Kasumi-1 (cell line): ENCODE measurements at places on chromosomes 12 and 14.

DNA sequence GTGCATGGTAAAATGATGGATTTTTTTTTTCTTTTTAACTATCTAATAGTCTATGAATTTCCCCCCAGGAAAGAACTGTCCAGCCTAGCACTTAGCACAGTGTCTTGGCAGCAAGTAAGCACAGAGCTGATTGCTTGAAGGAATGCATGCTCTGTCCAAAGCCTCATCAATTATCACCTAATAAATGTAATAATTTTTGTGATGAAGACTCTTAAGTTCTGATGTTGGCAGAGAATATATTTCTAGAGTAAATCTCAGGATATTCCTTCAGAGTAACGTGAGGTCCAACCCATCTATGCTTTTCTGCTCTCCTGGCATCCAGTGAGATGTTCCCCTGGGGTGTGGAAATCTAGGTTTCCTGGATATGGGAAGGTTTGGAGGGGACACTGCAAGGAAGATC, 152.4 kb downstream of the TMX1 start:
- no peak for DNase-seq

GRCh38 chr12:26680727-26681455, 152.1 kb downstream of the ITPR2 start:
- DNase-seq, result no peak

- no peak for DNase-seq
These were observed 162.6 kb upstream of the PLEKHG7 start for GRCh38 chr12:92539976-92540781.

GRCh38 chr14:84129007-84129406, 1400.9 kb upstream of the FLRT2 start:
- DNase-seq, result peak; percentile 96

GRCh38 chr14:104405360-104406226, 174.0 kb upstream of the C14orf180 start:
- DNase-seq, result no peak

- no peak for DNase-seq
These were observed 217.9 kb downstream of the KIF21A start for GRCh38 chr12:39224971-39225370.

- peak; percentile 45 for DNase-seq
These were observed 29.5 kb upstream of the OSBPL8 start for GRCh38 chr12:76588881-76589565.

DNA sequence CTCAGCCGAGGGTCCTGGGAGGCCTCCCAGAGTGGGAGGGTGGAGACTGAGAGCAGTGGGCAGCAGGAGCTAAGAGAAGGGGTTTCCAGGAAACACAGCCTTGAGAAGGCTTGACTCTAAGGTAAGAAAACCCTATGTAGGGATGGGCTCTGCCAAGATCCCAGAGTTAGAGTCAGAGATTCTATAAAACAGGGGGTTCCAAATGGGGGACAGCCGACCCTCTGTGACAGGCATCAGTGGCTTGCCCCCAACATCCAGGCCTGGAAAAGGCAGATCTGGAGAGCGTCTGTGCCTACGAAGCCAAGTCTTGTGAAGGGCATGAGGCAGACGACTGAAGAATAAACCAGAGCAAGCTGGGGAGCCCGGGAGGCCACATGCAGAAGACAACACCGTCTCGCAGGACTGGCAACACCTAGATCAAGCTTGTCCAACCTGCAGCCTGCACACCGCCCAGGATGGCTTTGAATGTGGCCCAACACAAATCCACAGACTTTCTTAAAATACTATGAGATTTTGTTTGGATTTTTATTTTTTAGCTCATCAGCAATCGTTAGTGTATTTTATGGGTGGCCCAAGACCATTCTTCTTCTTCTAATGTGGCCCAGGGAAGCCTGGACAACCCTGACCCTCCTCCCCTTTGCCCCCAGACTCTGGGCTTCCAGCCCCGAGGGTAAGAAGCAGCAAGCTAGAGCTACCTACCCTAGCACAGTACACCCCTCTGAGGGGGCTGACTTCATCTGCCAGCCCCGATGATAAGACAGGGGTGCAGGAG, 42.1 kb downstream of the PRMT8 start:
- DNase-seq, result no peak

GRCh38 chr14:72457641-72458040, 436.3 kb downstream of the DPF3 start:
- DNase-seq, result no peak

DNA sequence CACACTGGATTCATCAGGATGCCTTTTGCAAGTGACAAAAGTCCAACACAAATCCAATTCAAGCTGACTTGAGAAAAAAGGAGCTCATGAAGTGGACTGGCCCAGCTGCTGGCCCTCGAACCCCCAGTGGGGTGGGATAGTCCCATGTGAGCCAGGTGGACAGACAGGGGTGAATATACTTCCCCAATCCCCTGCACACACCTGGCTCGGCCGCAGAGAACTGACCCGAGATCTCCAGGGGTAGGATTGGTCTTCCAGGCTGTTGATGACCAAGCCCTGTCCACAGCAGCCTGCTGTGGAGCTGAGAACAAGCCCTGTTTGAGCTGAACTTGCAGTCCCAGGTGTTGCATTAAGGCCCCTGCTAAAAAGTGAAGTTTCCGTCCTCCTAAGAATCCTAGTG, 56.2 kb downstream of the TPCN1 start:
- no peak for DNase-seq

GRCh38 chr14:90495357-90496276, 98.8 kb downstream of the CALM1 start:
- DNase-seq, result peak; percentile 73

GRCh38 chr12:127310548-127310947, 956.4 kb upstream of the TMEM132C start:
- no peak for DNase-seq

GRCh38 chr12:74051848-74052247, 485.8 kb upstream of the ATXN7L3B start:
- no peak for DNase-seq

DNA sequence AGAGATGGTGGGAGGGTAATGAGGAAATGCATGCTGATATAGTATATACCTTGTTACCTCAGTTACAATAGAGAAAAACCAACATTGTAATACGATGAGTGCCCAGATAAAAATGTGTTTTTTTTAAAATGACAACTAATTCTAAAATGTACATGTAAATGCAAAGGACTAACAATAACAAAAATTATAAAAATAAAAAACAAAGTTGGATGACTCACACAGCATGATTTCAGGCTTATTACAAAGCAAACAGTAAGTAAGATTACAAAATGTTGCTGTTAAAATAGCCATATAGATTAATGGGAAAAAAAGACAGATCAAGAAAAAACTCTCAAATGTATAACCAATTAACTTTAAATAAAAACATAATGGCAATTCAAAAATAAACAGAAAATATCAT, 1099.4 kb downstream of the FSCB start:
- no peak for DNase-seq

- DNase-seq, result no peak
These were observed 156.9 kb downstream of the SRGAP1 start for GRCh38 chr12:64001439-64001838.

DNA sequence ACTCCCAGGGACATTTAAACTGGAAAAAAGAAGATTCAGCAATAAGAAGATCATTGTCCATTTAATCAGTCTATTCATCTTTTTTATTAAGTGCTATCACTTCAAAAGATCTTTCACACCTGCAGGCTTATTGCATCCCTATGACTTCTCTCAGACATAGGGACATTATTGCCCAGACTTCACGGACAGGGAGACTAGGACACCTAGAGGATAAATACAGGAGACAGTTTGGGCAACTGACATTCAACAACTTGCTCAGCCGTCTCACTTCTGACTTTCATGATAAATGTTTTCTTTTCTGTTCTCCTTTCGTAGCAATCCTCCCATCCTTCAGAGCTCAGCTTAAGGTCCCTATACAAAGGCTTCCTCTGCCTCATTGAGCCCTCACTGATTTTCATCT, 84.3 kb downstream of the TMEM30B start:
- DNase-seq, result no peak

GRCh38 chr12:65313719-65314317, 35.3 kb downstream of the MSRB3 start:
- DNase-seq, result peak; percentile 41

DNA sequence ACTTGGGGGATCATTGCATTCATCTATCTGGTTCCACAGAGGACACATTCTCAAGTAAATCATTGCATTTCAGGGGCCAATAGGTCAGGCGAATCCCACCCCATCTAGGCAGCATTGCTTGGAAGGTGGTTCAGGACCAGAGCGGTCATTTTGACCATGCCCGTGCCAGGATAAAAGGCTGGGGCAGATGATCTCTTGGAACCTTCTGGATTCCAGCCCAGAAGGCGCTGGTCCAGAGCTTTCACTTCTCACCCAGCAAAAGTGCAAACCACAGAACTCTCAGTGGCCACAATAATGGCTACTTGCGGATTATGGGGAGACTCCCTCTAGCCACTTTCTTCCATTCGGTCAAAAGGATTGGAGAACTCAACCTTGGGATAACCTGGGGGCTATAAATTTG, 595 bp upstream of the KRT85 start:
- DNase-seq, result no peak

DNA sequence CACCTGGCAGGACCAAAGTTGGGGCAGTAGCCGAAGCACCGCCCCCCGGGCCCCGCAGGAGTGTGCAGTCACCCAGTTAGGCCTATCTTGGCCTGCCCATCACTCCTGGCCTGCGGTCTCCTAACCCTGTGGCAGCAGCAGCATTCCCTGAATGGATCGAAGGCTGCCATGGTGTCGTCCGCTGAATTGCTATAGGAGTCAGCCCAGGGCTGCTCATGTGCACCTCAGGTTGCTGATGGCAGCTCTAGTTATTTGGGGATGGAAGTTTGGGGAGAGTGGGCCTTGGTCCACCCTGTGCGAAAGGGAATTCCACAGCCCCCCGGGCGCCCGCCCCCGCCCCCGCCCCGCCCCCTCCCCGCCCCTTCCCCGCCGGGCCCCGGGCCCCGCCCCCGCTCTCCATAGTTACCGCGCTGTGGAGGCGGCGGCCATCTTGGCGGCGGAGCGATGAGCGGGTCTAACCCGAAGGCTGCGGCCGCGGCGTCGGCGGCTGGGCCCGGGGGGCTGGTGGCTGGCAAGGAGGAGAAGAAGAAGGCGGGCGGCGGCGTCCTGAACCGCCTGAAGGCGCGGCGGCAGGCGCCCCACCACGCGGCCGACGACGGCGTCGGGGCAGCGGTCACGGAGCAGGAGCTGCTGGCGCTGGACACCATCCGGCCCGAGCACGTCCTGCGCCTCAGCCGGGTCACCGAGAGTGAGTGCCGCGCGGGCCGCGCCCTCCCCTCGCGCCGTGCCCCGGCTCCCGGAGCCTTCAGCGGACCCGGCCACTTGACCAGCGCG, at the start of gene UNC119B:
TSS of gene UNC119B (plus strand) at position 428 of the 774 bp plus-strand sequence. CDS start at position 445, 17 bp downstream.
- DNase-seq, result peak; percentile 55

- DNase-seq, result no peak
These were observed 381.2 kb upstream of the FAR2 start for GRCh38 chr12:28767836-28768348.

DNA sequence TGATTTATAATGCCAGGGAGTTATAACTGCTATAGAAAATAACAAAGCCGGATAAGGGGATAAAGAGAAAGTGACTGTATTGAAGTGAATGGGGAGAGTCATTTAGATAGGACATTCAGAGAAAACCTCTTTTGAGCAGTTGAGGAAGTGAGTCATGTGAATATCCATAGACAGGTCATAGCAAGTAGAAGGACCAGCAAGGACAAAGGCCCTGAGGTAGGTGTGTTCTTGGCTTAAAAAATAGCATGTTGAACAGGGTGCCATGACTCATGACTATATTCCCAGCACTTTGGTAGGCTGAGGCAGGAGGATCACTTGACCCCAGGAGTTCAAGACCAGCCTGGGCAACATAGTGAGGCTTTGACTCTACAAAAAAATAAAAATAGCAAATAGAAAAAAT, 51.5 kb upstream of the RAP1B start:
- no peak for DNase-seq

DNA sequence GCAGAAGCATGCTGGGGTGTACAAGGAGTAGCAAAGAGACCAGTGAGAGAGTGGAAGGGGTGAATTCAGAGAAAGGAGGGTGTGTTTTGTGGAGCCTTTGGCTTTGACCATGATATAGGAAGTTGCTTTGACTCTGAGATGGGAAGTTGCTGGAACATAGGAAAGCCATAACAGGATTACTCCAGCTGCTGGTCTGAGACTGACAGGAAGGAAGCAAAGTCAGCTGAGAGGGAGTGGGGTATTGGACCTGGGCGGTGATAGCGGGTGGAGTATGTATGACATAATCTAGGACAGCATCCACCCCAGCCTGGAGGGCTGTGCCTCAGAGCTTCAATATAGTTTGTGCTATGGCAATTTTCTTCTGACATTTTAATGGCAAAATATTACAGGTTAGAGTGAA, 324.4 kb downstream of the PDZRN4 start:
- DNase-seq, result no peak

- DNase-seq, result no peak
These were observed 334.3 kb downstream of the AACS start for GRCh38 chr12:125399489-125399888.

GRCh38 chr12:47747596-47748506, 10.8 kb downstream of the RAPGEF3 start:
- DNase-seq, result no peak

DNA sequence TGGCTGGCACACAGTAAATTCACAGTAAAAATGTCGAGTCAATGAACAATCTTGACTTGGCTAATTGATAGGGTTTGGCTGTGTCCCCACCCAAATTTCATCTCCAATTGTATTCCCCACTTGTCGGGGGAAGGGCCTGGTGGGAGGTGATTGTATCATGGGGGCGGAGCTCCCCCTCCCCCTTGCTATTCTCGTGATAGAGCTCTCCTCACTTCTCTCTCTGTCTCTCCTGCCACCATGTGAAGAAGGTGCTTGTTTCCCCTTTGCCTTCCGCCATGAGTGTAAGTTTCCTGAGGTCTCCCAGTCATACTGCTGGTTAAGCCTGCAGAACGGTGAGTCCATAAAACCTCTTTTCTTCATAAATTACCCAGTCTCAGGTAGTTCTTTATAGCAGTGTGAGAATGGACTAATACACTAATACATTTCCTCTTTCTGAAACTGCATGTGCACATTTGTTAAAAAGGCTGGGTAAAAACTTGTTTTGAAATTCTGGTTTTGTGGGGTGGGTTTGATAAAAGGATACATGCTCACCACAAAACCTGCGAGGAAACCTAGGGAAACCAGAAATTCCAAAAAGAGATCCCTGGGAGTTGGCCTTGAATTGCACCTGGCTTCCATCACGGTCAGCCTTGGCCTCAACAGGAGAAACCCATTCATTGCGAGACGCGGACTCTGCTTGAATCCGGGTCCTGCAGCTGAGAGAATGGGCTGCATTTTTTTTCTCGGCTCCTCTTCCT, 16.2 kb upstream of the MYL2 start:
- DNase-seq, result no peak
